Stimulated activated CD8-positive, alpha-beta memory T cell treated with anti-CD3 and anti-CD28 coated beads, Interleukin-12 subunit alpha, Interleukin-12 subunit beta, amount 100 ng/mL, for 1 hour (primary cell): ENCODE measurements at places on chromosomes 7 and 10.
A peak's percentile ranks its signal among the peaks of the same experiment; 100 is the strongest.

DNA sequence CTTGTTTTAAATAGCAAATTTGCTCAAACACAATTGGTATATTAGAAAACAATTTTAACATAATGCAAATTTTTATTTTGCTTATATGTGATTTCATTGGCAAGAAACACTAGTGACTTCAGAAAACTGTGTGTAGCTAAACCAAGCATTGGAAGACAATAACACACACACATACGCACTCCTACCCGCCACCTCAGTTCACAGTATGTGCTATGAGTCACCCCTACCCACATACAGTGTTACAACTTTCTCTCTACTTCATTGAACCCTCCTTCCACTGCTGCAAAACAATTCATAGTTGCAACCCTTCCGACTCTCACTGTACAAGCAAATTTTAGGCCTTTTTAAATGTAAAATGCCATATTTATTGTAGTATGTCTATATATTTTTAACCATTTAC is 119.9 kb upstream of the THSD7A start:
- DNase-seq: no peak

DNA sequence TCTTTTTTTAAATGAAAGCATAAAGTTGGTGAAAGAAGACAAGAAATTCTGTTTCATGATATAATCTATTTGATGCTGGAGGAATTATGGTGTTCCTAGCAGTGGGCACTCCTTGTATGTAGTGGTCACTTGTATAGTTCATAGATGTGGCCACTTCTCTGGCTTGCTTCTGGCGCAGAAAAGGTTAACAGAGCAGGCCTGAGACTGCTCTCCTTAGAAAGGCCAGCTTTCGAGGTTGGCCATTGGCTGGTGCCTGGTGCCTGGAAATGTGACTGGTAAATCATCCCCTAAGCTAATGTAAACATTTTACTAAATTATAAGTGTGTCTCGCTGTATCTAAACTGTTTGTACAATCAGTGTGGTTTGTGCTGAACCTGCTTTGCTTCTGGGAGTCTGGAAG is 276.1 kb downstream of the PHTF2 start:
- no peak for DNase-seq

DNA sequence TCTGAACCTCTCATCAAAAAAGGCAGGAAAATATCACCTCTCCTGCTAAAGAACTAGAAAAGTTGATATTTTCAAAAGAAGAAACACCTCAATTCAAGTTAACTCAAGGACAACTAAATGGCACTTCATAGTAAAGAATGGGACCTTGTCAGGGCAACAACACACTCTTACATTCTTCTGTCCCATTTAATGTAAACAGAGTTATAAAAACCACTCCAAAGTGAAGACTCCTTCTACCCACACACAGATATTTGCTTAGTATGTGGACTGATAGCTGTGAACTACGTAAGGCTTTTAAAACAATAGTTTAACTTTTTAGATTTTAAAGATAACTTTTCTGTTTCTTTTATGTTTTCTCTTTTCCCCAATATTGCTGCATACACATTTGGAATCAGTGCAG is 118.3 kb downstream of the ZNF37A start:
- no peak for DNase-seq

- DNase-seq: no peak
Measured at GRCh38 chr10:32954080-32954479, 4.0 kb downstream of the ITGB1 start.

DNA sequence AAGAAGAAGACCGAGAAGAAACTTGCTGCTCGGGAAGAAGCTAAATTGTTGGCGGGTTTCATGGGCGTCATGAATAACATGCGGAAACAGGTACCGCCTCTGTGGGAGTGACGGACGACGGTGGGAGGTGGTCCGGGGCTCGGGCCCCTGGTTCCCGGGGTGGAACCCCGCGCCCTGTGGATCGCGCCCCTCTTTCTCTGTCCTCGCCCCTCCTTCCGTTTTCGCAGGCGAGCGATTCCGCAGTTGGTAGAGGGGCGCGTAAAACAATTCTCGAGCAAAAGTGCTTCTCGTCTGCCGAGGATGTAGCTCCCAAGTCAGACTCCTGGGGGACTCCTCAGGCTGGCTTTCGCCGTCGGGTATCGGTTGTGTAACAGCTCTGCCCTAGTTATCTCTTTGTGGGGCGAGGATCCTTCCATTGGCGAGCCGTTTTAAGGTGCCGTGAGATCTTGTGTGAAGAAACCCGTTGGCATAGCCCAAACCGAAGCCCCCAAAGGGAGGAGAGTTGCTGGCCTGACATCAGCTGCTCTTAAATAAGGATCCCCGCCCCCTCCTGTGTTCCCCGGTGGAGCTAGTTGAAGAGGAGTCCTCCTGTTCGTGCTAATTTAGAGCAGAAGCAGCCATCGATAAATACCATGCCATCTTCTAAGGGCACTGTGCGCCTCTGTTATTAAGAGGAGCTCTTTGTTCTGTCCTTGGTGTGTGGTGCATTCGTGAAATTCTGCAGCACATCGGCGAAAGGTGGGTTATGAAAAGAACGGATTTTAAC is 655 bp downstream of the KLHL7 start:
- peak; percentile 17 for DNase-seq

GRCh38 chr7:157270060-157270444 is 66.8 kb upstream of the DNAJB6 start:
- DNase-seq: no peak

DNA sequence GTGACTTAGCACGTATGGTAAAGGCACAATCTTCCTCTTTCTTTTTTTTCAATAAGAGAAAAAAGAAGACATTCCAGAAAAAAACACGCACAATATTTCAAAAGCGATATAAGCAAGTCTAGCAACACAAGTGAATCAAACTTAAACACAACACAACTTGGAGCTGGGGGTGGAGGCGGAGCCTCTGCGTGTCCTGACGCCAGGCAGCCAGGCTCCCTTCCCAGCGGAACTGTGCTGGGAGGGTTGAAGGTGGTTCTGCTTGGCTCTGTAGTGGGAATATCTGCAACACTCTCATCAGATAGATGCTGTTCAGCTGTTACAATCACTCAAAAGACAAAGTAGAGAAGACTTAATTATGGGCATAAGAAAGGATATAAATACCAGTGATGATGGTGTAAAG is 211.4 kb downstream of the WDR37 start:
- DNase-seq: no peak

GRCh38 chr10:38043516-38043915 is 33.0 kb downstream of the ZNF33A start:
- DNase-seq: no peak
